ENCODE measurements at places on chromosomes 1 and 21.

DNA sequence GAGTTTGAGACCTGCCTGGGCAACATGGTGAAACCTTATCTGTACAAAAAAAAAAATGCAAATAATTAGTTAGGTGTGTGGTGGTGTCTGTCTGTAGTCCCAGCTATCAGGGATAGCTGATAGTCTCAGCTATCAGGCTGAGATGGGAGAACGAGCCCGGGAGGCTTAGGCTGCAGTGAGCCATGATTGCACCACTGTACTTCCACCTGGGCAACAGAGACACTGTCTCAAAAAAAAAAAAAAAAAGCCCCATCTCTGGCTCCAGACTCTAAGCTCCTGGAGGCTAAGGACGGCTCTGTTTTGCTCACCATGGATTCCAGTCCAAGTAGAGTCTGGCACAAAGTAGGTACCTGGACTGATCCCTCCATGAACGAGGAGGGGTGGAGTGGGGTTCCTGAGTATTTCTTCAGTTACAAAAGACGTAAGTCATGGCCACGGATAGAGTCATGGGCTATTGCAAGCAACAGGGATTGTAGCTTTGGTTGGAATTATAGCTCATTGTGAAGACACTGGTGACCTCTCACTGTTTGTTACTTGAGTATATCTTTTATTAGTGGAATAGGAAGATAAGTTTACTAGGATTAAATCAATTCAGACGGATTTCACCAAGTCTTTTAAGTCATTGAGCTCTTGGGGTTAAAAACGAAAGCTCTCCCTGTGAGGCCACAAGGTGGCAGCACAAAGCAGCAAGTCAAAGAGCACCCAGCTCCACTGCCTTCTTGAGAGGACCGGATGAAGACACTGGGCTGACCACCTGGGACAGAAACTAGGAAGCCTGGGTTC is 35.6 kb upstream of the TMEM61 start:
- peak; percentile 89 for DNase-seq

- DNase-seq, result peak; percentile 99
Observed at GRCh38 chr1:37859507-37860345, at the start of gene MTF1. Gene MTF1, minus strand, starts transcription at chr1:37859592. Its CDS starts 1,934 bp downstream, at chr1:37857658.

GRCh38 chr1:219924342-219924741 is 4.0 kb downstream of the SLC30A10 start:
- no peak for DNase-seq

GRCh38 chr1:52603630-52604029 is 1.5 kb downstream of the GPX7 start:
- no peak for DNase-seq

- DNase-seq, result no peak
Observed at GRCh38 chr1:145701306-145701862, 5.8 kb downstream of the PDZK1 start.

GRCh38 chr1:245600658-245601057 is 445.9 kb downstream of the KIF26B start:
- no peak for DNase-seq

- peak; percentile 56 for DNase-seq
Observed at GRCh38 chr21:31781737-31782136, 49.8 kb upstream of the SCAF4 start.

GRCh38 chr1:16124377-16125087 is 31.3 kb downstream of the EPHA2 start:
- DNase-seq, result no peak

GRCh38 chr1:118949315-118949714 is 38.8 kb downstream of the TBX15 start:
- DNase-seq, result no peak
